Erythroblast (primary cell): ENCODE measurements at places on chromosomes 16 and 17.

DNA sequence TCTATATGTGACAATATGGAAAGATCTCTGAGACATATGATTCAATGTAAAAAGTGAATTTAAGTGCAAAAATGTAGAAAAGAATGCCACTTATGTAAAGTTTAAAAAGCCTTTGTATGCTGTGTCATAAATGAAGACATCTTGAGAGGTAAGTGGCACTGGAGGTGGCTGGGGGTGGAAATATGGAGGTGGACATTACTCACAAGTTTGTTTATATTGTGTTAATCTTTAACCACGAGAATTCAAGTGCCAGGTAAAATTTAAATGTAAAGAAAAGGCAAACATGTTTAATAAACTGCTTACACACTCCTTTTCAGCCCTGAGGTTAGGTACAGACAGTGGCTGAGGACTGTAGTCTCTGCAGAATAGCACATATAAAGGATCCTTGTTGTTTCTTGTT is 235.1 kb downstream of the ABCC12 start:
- DNase-seq: no peak

GRCh38 chr17:68290268-68290954 is 516 bp downstream of the SLC16A6 start:
- peak; percentile 34 for DNase-seq

- no peak for DNase-seq
Measured at GRCh38 chr17:59643159-59644140, 23.8 kb downstream of the CLTC start.

DNA sequence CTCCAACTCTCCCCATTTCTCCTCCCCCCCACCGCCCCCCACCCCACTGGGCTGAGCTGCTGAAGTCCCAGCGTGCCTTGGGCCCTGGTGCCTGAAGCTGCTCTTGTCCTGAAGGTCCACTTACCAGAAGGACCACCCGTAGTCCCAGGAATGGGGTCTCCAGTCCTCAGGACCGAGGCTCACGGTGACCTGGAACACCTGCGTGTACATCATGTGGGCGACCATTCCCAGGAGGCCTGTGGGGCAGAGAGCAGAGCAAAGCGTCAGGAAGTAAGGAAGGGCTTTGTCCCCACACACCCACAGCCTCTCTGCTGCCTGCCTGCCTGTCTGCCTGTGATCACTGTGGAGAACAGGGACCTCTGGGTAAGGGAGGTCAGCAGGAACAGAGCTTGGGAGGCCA is 218.7 kb downstream of the GSG1L start:
- DNase-seq: no peak

- DNase-seq: no peak
Measured at GRCh38 chr17:16448490-16448889, 33.1 kb downstream of the TRPV2 start.

GRCh38 chr16:71746442-71747046 is 22.0 kb upstream of the PHLPP2 start:
- peak; percentile 68 for DNase-seq

- no peak for DNase-seq
Measured at GRCh38 chr16:57734308-57734924, 1.2 kb upstream of the KATNB1 start.

- no peak for DNase-seq
Measured at GRCh38 chr16:30927789-30928378, 4.5 kb downstream of the FBXL19 start.

- DNase-seq: no peak
Measured at GRCh38 chr16:89052191-89052889, 41.3 kb upstream of the ACSF3 start.

- DNase-seq: no peak
Measured at GRCh38 chr17:62627904-62628633, 599 bp downstream of the MRC2 start.

DNA sequence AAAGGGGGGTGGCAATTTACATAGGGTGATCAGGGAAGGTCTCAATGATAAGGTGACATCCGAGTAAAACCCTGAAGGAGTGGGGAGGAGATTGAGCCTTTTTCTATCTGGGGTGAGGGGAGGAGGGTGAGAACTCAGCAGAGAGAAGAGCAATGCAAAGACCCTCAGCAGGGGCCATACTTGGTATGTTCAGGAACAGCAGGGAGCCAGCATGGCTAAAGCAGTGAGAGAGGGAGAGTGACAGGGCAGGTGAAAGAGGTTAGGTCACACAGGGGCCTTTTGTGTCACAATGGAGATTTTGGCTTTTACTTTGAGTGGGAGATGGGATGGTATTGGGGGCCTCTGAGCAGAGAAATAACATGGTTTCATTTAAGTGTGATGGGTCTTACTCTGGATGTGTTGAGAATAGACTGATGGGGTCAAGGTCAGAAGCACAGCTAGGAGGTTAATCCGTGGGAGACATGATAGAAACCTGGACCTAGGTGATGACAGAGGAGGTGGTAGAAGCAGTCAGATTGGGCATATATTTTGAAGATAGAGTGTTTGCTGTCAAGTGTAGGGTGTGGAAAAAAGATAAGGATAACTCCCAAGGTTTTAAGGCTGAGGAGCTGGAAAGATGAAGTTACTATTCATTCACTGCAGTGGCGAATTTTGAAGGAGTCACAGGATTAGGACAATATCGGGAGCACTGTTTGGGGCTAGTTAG is 6.2 kb downstream of the SP2 start:
- no peak for DNase-seq

DNA sequence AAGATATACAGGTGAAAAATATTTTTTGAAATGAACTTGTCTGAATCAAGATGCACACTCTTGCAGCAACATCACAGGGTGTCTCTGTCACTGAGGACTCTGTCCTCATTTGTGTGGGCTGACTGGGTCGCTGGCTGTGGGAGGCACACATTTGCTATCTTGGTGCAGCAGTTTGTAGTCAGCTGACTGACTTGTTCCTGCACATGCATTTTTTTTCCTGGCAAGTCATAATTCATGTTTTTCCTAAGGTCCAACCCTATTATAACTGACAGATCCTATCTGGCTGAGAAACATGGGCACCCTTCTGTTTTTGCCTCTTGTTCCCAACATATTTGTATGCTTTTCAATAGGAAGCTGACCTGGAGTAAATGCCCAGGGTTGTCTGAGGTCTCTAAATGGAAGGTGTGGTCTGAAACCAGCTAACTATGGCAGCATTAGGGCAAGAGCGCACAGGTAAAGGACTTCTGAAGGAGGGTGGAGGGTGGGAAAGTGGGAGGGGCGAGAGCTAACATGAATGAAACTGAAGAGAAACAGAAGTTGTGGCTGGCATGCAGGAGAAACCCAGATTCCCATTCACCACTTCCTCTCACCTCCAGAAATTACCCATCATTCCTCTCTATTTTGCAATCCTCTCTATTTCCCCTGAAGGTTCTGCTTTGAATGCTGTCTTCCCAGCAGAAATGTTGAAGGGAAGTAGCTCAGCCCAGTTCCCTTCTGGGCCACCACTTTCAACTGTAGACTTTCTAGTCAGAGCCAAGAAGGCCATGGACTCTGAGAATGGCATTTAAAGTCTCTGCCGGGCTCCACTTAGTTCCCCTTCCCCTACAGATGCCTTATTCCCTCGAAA is 166.1 kb downstream of the PRKCA start:
- DNase-seq: peak; percentile 82

DNA sequence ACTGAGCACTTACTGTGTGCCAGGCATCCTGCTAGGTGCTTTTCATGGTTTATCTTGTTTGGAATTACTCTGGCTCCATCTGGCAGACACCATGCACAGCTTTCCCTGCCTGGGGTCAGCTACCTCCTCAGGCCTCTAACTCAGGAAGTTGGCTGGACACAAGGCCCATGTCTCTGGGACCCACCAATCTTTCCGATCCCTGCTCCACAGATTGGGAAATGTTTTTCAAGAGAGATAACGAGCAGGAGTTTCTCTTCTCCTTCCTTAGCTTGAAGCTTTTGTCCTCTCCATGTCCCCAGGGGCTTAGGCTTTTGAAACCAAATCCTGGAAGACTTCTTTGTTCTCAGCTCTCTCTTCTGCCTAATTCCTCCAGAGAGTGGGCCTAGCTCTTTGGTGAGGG is 11.5 kb upstream of the ELAC2 start:
- no peak for DNase-seq

DNA sequence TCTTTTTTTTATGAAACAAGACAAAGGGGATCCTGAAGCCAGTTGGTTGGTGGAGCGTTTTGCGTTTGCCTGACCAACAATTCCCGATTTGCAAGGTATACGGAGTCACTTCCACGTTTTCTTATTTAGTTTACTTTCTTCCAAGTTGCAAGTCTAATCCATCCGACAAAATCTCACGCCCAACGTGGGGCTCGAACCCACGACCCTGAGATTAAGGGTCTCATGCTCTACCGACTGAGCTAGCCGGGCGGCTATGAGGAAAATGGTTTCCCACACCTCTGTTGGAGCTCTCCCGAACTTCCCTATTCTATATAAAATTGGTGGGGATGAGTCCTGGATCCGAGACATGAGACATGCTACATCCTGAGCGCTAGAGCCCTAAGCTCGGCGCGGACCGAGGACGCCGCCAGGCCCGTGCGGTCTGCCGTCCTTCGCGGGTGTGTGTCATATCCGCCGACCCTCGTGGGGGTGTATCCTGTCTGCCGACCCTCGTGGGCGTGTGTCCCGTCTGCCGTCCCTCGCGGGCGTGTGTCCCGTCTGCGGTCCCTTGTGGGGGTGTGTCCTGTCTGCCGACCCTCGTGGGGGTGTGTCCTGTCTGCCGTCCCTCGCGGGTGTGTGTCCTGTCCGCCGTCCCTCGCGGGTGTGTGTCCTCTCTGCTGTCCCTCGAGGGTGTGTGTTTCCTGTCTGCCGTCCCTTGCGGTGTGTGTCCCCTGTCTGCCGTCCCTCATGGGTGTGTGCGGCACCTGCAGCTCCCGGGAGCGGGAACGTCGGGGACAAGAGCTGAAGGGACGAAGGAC is 22.6 kb downstream of the ZNF213 start:
- peak; percentile 81 for DNase-seq

DNA sequence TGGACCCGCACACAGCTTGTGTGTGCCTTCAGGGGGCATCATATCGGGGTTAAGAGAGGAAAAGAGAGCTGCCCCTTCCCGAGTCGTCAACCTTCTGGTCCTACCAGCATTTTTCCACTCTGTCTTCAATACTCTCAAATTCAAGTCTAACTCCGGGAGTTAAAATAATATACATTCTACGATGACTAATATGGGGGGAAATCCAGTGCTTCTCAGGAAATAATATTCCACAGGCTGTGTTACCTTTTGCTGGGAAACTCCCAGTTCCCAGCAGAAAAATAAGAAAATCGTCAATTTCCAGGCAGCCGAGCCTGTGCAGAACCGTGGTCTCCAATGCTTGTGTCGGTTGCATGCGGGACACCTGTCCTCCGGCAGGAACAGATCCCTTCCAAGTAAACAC is 105.0 kb upstream of the FOXF1 start:
- DNase-seq: no peak

GRCh38 chr17:45060797-45061605 is at the start of gene NMT1:
TSS of gene NMT1 (plus strand) at chr17:45061317. CDS start at chr17:45061330, 13 bp downstream.
- peak; percentile 99 for DNase-seq

DNA sequence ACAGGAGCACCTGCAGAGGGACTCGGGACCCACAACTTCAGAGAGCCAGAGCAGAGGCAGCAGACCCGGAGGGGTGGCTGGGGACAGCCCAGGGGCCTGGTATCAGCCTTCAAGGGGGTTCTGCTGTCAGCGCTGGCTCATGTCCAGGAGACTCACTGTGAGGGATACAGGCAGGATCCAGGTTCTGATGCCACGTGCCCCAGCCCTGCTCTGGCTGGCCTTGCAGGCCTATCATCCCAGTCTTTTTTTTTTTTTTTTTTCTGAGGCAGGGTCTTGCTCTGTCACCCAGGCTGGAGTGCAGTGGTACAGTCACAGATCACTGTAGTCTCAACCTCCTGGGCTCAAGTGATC is 9.0 kb upstream of the MTSS2 start:
- peak; percentile 68 for DNase-seq

DNA sequence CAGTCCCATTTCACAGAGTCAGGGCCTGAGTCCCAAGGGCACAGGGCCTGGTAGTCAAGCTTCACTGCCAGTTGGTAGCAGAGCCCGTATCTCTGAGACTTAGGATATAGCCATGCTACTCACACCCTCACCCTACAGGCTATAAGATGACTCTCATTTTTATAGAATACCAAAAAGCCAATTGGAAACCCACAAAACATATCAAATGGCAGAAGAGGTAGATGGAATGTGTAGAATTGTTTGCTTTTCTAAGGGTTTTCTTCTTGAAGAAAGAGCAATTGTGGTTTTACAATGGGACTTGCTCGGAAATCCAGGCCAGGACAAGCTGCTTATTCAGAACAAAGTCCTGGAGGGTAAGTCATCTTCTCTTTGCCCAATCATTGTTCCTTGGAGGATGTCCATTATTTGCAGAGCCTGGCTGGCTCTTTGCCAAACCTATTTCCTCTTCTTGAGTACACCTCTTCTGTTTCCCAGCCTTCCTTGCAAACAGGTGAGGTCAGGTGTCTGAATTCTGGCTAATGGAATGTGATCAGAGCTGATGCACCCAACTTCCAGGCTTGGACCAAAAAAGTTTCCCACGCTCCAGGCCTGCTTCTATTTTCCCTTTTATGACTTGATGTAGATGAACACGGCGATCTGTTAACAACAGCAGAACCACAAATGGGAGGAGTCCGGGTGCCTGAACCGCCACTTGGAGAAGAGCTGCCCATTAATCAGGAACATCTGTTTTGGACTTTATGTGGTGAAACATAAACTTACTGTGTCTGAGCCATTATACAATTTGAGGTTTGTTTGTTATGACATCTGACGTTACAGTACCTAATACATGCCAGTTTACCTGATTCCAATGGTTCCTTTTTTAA is 16.9 kb upstream of the CCL22 start:
- no peak for DNase-seq

- no peak for DNase-seq
Measured at GRCh38 chr17:66443166-66443565, 140.8 kb downstream of the PRKCA start.

DNA sequence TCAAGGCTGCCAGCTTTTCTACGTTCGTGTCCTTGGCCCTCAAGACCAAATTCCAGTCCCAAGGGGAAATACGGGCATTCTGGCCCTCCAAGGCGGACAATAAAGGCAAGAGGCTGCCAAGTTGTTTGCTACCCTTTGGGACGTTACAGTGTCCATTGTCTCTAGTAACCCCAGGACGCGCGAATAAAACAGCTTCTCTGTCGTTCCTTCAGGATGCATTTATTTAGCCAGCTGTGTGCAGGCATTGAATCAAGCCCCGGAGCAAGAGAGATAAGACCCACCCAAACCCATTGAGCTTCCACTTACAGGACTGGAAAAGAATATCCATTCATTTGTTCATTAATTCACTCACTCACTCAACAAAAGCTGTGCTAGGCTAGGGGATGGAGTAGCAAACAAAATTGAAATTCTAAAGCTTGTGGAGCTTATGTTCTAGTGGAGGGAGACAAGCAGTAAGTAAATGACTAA is 656 bp downstream of the MRPL58 start:
- peak; percentile 68 for DNase-seq

DNA sequence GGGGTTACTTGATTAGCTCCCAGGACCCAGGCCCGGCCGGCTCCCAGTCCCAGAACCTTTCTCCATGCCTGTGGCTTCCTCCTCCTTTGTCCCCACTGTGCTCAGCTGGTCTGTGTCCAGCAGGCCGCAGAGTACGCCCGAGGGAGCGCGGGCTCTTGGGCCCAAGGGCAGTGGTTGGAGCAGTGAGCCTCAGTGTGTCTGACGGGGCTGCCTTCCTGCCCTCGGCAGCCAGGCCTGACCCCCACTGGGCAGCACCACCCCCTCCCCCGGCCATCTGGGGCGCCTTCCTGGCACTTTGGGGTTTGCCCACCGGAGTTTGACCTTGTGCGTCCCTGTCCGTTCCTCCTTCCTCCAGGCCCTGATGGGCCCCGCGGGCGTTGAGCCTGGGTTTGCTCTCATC is 62.4 kb upstream of the PVALEF start:
- DNase-seq: no peak

- peak; percentile 62 for DNase-seq
Measured at GRCh38 chr17:49557312-49558024, 18.2 kb upstream of the NXPH3 start.
